ENCODE measurements at places on chromosomes 7 and 10.
A peak's percentile ranks its signal among the peaks of the same experiment; 100 is the strongest.

DNA sequence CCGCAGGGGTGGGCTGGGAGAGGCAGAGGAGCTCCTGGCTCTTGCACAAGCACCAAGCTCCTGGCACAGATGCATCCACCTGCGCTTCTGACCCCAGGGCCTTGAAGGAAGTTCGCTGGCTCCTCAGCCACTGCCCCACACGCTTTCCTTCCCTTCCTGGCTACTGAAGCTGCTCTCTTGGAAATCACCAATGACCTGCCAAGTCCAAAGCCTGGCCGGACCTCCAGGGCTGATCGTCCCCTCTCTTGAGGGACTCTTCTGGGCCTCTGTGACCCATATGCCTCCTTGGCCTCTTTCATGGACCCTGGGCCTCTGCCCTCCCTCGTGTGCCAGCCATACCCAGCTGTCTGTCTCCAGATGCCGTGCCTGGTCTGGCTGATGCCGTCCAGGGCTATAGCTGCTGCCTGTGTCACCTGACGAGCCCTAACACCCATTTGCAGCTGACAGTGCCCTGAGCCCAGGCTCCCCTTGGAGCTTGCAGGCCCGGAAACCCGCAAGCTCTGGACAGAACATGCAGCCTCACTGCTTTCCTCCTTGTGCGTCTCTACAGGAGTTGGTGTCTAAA is 113.4 kb downstream of the PRKAG2 start:
- DNase-seq: no peak

- no peak for DNase-seq
Measured at GRCh38 chr10:24351961-24352360, 143.0 kb downstream of the KIAA1217 start.

- DNase-seq: no peak
Measured at GRCh38 chr7:155224116-155224811, 73.4 kb upstream of the INSIG1 start.

DNA sequence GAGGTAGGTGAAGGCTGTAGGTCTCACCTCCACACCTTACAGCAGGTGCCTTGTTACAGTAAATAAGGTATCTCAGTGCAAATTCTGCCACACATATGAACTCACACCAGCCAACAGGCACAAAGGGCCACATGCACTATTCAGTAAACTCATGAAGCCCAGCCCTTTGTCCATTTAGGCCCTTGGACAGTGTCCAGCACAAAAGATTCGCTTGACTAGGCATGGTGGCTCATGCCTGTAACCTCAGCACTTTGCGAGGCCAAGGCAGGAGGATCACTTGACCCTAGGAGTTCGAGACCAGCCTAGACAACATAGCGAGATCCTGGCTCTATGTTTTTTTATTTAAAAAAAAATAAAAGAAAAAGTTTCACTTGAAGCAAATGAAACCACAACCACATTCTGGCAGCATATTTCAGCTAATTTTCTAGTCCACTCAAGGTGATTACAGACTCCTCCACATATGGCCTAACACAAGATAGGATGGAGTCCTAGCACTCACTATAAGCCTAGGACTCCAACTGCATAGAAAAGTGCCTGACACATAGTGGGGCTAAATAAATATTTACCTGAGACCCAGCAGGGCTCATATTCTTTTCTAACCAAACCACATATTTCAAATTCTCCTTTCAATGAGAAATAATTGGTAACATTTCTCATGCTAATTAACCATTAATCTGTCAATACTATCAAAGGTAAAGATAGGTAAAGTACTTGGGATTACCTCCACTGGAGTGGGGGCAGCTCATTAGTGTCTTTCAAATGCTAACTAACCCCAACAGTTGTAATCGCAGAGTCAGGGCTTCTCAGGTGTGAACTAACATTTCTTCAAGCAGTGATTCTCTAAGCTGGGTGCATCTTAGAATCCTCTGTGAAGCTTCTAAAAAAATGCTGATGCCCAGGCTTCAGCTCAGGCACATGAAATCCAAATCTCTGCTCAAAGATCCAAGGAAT is 4.5 kb upstream of the ANKRD1 start:
- no peak for DNase-seq

GRCh38 chr10:50582046-50582445 is 41.7 kb downstream of the SGMS1 start:
- DNase-seq: no peak

GRCh38 chr10:79445977-79446757 is 743 bp upstream of the ZCCHC24 start:
- peak; percentile 14 for DNase-seq

DNA sequence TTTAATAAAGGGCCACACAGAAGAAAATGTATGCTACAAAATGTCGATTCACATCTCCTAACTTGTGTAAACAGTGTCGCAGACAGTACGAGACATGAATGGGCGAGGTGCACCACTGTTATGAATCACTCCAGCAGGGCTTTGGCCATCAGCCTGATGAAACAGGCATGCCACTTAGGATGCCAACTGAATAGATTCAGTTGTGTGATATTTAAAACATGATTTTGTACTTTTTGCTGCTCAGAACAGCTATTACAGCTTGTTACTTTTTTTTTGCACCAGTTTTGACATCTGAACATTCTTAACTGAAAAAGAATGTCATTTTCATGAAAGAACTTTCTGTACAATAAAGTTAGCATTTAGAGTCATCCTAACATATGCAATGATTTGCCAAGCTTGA is 138.1 kb downstream of the VTI1A start:
- DNase-seq: no peak

GRCh38 chr7:88590963-88591362 is 168.5 kb upstream of the ZNF804B start:
- DNase-seq: no peak

- DNase-seq: no peak
Measured at GRCh38 chr10:19250546-19250945, 201.9 kb downstream of the MALRD1 start.

GRCh38 chr7:3805151-3805550 is 504.1 kb downstream of the SDK1 start:
- no peak for DNase-seq

DNA sequence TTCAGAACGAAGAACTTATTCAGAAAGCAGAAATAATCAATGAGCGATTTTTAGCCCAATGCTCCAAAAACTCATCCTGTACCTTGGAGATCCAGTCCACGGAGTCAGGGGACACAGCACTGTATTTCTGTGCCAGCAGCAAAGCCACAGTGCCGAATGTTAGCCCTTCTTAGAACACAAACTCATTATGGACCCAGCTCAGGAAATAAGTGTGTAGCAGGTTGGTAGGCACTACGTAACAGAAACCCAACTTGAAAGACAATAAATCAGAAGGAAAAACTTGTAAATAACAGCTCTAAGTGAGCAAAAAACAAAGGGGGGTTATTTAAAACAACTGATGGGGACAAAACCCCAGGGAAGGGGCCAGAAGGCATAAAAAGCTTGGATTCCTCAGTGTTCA is 112.0 kb upstream of the PRSS1 start:
- no peak for DNase-seq

GRCh38 chr10:1068380-1069361 is 12.5 kb downstream of the WDR37 start:
- no peak for DNase-seq

GRCh38 chr7:3917436-3917835 is 616.4 kb downstream of the SDK1 start:
- DNase-seq: no peak

- no peak for DNase-seq
Measured at GRCh38 chr7:94394437-94395140, at the start of gene COL1A2. Gene COL1A2, plus strand, starts transcription at chr7:94394895. Its CDS starts 137 bp downstream, at chr7:94395032.

GRCh38 chr7:1452205-1452604 is 7.1 kb downstream of the MICALL2 start:
- DNase-seq: no peak

- DNase-seq: no peak
Measured at GRCh38 chr7:68707159-68707558, 891.1 kb upstream of the AUTS2 start.

- DNase-seq: no peak
Measured at GRCh38 chr10:113053091-113053490, 103.0 kb downstream of the TCF7L2 start.

DNA sequence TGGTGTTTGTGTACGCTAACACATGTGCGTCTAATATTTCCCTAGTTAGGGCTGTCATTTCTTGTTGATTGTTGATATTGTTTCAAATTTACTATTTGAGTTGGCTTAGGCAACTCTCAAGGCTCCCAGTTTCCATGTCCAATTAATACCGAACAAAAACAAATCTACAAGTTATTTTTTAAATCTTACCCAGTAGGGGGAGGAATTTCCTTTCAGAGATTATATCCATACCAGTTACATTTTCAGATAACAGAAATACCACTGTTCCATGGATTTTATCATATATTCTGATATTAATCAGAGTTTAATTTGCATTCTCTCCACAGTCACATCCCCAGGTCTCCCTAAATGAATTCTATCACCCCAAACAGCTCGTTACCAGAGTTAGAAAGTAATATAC is 7.2 kb upstream of the AKR1B10 start:
- DNase-seq: no peak

DNA sequence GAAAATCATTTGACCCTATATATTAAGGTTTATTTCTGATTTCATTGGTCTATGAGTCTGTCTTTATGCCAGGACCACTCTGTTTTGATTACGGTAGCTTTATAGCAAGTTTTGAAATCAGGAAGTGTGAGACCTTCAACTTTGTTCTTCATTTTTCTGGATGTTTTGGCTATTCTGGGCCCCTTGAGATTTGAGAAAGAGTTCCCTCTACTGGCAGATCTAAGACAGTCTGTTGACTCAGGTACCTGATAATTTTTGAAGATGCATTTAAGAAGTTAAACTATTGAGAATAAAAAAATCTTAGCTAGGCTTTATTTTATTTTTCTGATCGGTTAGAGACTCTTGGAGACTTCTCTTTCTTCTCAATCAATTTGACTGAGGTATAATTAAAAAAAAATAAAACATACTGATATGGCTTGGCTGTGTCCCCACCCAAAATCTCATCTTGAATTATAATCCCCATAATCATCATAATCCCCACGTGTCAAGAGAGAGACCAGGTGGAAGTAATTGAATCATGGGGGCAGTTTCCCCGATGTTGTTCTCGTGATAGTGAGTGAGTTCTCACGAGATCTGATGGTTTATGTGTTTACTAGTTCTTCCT is 209.2 kb downstream of the SNX10 start:
- DNase-seq: no peak

GRCh38 chr10:91354166-91355075 is 55.7 kb upstream of the HECTD2 start:
- no peak for DNase-seq

DNA sequence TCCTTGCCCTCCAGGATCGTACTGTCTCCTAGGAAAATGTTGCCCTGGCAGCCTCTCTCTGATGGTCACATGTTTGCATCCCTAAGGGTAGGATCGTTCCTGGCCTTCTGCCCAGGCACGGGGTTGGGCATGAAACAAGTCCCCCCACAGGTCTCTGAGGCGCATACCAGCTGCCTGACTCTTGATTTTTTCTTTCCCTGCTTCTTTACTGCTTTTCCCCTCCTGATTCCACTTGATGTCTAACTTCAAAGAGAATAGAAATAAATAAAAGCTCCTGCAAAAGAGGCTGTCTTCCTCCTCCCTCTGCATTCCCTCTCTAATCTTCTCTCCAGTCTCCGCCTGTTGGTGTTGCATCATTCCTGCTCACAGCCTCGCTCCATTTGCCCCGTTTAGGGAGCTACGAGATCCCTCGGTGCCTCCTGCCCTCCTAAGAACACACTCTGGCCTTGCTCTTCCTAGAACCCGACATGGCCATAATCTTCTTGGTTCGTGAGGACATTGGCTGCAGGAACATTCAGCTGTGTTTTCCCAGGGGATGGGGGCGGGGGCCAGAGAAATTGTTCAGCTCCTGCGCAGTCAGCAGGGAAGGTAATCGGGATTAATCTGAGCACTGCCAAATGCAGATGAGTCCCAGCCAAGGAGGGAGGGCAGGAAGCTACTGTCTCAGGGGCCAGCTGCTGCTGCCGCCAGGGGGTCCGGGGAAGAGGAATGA is 26.0 kb downstream of the LEP start:
- no peak for DNase-seq

- DNase-seq: no peak
Measured at GRCh38 chr7:37410305-37411229, 38.1 kb downstream of the ELMO1 start.

GRCh38 chr10:13969118-13969791 is 361.5 kb downstream of the FRMD4A start:
- DNase-seq: no peak

GRCh38 chr7:102834999-102835398 is 77.8 kb upstream of the LRRC17 start:
- no peak for DNase-seq

DNA sequence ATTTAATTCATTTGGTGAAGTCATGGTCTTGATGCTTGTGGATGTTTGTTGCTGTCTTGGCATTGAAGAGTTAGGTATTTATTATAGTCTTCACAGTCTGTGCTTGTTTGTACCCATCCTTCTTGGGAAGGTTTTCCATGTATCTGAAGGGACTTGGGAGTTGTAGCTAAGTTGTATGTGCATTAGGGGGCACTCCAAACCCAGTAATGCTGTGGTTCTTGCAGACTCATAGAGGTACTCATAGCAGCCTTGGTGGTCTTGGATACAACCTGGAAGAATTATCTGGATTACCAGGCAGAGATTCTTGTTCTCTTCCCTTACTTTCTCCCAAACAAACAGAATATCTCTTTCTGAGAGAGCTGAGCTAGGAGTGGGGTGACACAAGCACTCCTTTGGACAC is 93.2 kb downstream of the ADCYAP1R1 start:
- no peak for DNase-seq

- DNase-seq: no peak
Measured at GRCh38 chr10:133292919-133293809, 15.5 kb downstream of the TUBGCP2 start.

- no peak for DNase-seq
Measured at GRCh38 chr10:31929261-31930022, 811 bp upstream of the ARHGAP12 start.

DNA sequence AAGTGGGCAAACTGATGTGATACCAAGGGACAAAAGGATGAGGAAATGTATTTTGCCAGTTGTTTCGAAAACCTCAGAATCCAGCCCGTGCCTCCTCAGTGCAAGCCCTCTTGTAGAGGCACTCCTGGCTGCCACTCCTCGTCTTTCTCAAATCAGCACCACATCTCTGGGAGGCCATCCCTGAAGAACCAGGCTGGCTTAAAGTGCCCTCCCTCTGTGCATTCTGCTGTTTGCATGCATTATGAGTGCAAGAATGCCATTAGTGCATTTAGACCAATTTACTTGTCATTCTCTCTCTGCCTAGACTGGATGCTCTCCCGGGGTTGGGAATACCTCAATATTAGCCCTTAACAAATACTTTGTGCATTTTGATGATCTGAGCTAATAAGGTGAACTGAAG is 19.9 kb upstream of the FAM180A start:
- DNase-seq: no peak

DNA sequence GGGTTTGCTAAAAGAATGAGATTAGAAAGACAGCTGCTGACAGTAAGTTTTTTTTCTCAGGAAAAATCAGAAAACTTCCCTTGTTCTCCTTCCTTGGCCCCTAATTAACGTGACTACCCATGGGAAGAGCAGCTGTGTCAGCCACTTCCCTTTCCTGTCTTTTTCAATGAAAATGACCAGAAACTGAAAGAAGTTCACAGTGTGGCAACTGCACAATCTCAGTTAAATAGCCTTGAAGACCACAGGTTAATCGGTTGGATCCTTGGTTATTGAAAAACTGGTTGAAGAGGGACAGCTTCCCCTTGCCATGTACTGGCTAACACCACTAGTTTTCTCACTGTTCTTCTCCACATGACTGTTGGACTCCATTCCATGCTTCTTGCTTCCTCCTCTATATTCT is 148.8 kb upstream of the AGR3 start:
- DNase-seq: no peak

Measured in activated CD4-positive, alpha-beta T cell treated with anti-CD3 and anti-CD28 coated beads for 1 hour (primary cell).